ENCODE measurements at places on chromosomes 3 and 15.

GRCh38 chr15:47366884-47367283 lies 350.4 kb upstream of the SEMA6D start:
- no peak for DNase-seq

DNA sequence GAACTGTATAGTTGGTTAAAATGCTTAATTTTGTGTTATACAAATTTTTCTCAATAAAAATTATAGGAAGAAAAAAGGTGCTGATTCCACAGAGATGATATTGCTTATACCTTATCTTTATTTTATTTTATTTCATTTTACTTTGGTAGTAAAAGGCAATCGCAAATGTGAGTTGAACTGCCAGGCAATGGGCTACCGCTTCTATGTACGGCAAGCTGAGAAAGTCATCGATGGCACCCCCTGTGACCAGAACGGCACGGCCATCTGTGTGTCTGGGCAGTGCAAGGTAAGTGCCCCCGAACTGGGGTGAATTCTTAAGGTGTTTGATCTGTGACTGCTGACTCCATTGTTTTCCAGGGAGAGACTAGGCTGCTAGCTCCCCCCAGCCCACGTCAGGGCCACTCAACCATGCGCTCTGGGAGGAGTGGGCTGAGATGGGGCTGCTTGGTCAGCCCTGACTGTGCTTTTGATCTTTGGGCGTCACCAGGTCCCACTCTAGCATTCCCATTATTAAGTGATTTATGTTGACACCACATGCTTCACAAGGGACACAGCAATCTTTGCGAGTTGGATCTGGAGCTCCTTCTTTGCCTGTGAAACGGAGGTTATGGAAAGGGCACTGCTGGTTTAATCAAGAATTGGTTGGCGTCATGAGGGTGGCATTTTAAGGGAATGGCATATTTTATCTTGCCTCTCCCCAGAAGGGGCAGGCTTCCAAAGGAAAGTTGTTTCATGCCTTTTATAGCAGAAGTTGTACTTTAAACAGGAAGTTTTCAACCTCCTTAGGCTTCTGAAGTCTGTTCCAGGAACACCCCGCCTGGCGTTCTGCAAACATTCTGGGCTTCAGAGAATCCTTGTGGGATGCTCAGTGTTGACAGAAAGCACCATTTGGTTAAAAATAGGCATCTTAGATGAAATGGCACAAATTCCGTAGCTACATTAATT lies 296.5 kb downstream of the THSD4 start:
- DNase-seq = no peak

GRCh38 chr15:45182996-45183395 lies 4.8 kb downstream of the SHF start:
- no peak for DNase-seq

DNA sequence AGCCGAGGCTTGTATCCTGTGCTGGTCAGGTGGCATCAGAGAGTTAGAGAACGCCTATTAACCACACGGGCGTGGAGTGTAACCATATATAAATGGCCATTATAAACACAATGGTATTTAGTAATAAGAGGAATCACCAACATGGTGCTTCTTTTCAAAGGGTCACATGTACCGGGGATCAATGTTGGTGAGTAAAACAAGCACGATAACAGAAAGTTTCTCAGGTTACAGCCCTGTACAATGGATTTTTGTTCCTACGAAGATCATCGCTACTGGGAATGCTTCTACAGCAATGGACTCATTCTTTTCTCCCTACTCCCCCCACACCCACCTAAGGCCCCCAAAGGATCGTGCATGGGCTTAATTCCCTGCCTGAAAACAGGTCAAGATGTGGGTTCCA lies 42.5 kb downstream of the MEIS2 start:
- no peak for DNase-seq

DNA sequence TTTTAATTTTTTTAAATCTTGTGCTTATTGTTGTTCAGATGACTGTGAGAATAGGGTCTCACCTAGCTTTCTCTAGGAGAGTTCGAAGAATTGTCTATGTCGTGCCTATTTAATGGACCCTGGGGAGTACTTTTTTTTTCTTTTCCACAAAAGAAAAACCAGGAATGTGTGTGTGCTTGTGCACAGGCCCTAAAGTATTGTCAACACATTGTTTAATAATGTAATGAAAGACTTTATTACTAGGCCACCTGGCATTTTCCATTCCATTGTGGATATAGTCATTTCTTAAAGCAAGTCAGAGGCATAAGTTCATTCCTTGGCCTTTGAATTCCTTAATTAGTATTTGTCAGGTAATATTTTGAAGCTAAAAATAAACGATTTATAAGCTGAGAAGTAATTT lies 135.9 kb downstream of the KLHL25 start:
- no peak for DNase-seq

DNA sequence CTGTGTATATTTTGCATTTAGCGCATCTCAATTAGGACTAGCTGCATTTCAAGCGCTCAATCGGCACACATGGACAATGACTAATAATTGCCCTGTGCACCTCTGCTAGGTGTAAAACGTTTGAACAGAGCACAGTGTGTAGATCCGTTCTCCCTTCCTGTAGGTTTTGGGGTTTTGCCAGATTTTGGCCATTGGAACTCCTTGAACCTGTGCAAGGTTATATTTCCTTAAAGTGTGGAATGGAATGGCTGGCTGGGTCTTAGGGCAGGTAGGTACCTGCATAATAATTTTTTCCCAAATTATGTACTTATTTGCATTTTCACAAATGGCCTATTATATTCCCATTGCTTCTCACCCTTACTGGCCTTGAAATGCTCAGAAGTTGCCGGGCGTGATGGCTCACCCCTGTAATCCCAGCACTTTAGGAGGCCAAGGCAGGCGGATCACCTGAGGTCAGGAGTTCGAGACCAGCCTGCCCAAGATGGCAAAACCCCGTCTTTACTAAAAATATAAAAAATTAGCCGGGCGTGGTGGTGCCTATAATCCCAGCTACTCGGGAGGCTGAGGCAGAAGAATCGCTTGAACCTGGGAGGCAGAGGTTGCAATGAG lies 777 bp downstream of the RNU5B-1 start:
- no peak for DNase-seq

GRCh38 chr3:6281662-6282061 lies 579.3 kb upstream of the GRM7 start:
- no peak for DNase-seq

DNA sequence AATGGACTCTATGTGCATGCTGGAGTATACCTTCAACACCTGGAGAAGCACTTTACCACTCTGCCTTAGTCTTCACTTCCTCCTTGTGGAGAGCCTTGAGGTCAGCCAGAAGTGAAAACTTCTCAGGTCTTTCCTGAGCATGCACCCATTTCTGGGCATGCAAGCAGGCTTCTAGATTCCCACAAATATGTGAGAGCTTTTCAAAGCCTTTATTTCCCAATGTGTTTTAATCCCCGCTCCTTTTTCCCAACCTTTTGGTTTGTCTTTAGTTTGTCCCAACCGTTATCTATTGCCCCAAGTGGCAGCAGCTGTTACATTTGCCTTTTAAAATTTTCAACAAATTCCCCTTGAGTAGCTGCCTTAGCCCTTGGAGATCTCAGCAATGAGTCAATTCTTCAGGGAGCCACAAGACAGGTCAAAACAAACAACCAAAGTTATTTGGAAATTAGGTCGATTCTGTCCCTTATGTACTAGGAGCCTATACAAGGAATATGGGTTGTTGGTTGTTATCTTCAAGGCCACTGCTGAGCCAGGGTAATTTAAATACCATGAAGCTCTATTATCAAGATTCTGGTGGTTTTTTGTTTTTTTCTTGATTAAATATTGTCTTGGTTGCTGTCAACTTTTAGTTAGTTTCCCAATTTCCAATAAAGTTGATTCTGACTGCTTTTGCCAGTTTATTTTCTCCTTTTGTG lies 44.4 kb downstream of the LSM3 start:
- no peak for DNase-seq

- no peak for DNase-seq
Observed at GRCh38 chr3:194280777-194281176, 70.4 kb downstream of the CPN2 start.

DNA sequence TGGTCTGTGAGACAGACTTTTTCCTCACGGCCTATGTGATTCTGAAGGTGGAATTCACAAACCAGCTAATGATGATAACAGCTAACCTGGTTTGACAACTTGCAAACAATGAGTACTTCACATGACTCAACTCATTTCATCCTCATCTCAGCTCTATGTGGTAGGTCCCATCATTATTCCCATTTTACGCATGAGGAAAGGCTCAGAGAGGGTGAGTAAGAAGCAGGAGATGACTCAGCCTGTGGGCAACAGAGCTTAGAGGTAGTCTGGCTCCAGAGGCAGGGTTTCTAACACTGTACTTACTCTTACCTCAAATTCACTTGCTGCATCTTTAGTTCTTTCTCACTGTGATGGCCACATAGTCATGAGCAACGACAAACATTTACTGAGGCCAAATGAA lies 25.8 kb upstream of the PSMD6 start:
- no peak for DNase-seq

Data from activated CD8-positive, alpha-beta memory T cell treated with anti-CD3 and anti-CD28 coated beads, Interleukin-2, amount 50 U/mL, for 4 hours (primary cell).